ENCODE measurements at places on chromosomes 5 and 9. TPM values are rescaled to one million over a fixed set of nuclear protein-coding genes. Genes with fewer than 3 reads are reported as not detected.

DNA sequence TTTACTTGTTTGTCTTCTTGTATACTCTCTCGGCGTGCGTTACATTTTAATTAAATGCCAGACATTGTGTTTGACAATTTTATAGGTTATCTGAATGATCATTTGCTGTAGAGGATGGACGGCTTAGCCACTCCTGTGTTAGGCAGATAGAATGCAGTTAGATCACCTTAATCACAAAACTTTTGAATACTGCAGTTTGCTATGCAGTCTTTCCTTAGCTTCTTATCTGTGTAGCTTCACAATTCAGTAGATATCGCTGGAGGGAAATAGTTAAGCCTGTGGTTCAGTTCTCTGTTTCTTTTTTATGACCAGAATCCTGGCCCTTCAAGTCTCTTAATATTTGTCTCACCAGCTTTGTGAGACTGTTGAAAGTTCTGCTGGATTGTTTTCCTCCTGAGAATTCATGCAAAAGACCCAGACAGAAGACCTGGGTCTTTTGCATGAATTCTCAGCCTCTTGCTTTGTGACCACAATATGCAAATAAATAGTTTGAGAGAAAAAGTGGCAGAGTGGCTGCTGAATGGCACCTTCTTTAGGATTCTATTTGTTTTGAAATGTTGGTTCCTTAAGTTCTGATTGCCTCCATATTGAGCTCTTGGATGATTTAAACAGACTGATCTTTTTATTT, 40.2 kb downstream of the RASA1 start:
- no peak for DNase-seq

DNA sequence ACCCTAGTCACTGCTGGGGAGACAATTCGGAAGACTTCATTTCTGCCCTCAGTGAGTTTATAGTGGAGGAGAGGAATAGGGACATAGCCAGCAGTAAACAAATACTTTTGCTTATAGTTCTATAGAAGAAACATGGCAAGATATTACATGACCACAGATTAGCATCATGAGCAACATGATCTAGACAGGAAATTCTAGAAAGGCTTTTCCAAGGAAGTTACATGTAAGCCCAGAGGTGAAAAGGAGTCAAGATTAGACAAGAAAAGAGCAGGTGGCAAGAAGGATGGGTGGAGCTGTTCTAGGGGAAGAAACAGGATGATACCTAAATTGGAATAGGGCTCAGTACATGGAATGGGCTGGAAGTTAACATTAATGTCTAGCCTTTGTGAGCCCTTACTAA, 82.8 kb upstream of the MYO10 start:
- no peak for DNase-seq

DNA sequence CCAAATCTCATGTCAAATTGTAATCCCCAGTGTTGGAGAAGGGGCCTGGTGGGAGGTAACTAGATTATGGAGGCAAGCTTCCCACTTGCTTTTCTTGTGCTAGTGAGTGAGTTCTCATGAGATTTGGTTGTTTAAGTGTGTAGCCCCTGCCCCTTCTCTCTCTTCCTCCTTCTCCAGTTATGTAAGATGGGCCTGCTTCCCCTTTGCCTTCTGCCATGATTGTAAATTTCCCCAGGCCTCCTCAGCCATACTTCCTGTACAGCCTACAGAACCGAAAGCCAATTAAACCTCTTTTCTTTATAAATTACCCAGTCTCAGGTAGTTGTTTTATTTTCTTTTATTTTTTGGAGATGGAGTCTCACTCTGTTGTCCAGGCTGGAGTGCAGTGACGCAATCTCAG, 18.2 kb upstream of the TXNDC8 start:
- DNase-seq, result no peak

The PCDHAC2 gene
- 33.4 TPM for total RNA-seq

DNA sequence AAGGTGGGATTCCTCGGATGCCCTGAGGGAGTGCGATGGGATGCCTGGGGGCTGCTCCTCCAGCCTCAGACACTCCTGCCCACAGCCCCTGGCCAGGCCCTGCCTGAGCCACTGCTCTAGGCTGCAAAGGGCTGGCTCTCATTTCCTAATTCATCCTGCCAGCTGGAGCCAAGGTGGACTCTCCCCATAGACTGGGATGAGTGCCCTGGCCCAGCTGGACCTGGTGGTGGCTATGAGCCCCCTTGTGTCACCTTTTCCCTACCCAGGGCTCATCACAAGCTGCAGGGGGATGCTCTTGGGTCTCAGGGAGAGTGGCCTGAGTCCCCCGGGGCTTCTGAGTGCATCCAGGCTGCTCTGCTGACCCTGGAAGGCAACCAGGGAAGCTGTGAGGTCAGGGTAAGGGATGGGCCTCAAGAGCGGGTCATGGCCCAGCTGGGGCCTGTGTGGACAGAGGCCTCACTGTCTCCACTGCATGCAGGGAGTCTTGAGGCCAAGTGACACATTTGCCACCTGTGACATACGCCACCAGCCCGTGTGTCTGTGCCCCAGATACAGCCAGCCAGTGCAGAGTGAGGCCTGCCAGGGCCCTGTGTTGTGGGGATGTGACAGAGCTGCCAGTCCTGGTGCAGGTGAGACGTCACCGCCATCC, 102.7 kb upstream of the IER5L start:
- DNase-seq, result no peak

DNA sequence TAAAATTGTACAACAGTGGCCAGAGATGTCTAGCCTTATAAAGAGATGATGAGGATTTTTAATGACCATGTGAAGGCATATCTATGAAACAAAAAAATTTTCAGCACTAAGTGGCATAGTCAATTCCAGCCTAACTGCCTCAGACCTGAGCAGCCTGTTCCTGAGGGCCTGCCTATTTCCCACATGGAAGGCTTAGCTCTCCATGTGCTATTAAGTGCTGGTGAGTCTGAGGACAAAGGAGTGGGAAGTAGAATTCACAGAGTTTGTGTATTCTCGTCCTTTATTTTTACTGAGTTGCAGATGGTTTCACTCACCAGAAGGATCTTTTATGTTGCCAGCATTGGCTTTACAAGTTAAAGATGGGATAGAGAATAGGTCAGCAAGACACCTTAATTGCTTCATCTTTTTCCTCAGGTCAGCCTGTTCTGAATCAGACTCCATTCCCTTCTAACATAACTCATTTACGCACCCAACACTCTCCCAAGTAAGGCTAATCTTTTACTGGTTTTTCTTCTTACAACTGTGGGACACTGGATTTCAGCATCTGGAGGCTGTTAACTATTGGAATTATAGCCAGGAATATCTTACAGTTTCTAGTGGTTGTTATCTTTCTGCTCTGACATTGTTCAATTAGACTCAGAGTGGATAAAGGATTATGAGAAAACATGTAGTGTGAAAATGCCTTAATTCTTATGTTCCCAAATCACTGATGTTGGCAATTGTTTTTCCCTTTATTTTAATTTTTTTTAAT, 76.8 kb downstream of the ISOC1 start:
- no peak for DNase-seq

DNA sequence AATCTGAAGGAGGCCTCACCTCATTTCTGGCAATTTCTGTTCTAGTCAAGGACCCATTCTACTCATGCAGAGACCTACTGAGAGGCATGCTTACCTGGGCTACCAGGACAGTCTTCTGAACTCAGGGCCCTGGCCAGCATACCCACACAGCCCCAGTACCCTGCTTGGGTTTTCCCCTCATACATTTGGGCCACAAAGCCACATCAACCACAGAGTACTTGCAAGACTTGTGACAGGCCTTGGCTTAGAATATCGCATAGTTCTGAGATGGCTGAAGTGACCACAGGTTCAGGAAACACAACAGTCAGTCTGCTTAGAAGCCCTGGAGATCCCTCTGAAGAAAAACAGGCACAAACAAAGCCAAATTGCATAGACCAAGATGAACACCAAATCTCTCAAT, 758.8 kb upstream of the CDH9 start:
- DNase-seq, result no peak

GRCh38 chr5:173851595-173852243, 36.4 kb upstream of the CPEB4 start:
- no peak for DNase-seq

- no peak for DNase-seq
These were observed 13.4 kb upstream of the ZDHHC21 start for GRCh38 chr9:14706530-14707140.

DNA sequence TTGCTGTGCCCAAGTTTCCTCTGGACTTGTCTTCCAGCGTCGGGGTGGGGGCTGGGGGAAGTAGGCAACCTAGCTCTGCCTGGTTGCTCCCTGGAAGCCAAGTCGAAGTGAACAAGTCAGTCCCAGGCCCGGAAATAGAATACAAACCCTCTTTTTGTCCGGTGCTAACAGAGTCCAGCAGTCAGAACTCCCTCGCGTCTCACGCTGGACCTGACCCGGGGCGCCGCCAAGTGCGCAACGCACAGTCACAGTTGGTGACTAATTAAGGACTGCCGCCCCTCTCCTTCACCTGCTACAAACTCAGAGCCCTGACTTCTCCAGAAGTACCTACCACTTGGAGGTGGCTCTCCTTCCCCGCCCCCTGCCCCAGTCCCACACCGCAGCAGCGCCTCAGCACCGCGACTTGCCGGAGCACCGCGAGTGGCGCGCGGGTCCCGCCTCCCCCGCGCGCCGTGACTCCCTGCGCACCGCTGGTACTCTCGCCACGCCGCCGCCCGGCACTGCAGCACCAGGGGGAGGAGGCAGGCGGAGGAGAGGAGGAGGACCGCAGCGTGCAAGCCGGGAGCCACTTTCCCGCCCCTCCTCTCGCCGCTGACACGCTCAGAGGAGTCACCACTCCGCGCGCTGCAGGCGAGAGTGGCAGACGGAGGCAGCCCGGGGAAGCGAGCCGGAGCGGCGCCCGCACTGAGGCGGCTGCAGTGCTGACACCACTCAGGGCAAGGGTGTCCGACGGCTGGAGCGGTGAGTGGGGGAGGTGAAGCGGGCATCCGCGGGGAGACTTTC, at the start of gene SV2C:
SV2C (plus strand) TSS at position 612 of the 783 bp plus-strand sequence. CDS start 48,368 bp downstream, outside the sequence.
- DNase-seq, result no peak

- no peak for DNase-seq
These were observed 32.1 kb downstream of the GRIN3A start for GRCh38 chr9:101706261-101706798.

DNA sequence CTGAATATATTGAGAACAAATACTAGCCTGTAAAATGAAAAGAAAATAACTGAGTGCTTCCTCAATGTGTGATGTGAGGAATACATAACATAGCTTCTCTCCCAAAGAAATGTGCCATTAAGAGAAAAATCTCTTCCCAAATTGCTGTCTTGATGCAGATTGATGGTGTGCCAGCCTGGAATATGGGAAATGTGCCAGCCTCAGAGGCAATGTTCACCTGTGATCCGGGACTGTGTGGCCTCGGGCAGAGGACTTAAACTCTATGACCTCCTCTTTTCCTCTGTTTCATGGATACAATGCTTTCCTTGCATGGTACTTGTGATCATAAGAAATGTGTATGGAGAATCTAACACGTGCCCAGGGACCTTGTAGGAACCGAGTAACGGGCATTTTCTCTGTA, 370.9 kb downstream of the DIRAS2 start:
- DNase-seq, result no peak

The FOXD4L4 gene
- not detected for total RNA-seq

The FAM153A gene
- total RNA-seq, result 11.3 TPM

- no peak for DNase-seq
These were observed 337.3 kb downstream of the KDM4C start for GRCh38 chr9:7095058-7095457.

DNA sequence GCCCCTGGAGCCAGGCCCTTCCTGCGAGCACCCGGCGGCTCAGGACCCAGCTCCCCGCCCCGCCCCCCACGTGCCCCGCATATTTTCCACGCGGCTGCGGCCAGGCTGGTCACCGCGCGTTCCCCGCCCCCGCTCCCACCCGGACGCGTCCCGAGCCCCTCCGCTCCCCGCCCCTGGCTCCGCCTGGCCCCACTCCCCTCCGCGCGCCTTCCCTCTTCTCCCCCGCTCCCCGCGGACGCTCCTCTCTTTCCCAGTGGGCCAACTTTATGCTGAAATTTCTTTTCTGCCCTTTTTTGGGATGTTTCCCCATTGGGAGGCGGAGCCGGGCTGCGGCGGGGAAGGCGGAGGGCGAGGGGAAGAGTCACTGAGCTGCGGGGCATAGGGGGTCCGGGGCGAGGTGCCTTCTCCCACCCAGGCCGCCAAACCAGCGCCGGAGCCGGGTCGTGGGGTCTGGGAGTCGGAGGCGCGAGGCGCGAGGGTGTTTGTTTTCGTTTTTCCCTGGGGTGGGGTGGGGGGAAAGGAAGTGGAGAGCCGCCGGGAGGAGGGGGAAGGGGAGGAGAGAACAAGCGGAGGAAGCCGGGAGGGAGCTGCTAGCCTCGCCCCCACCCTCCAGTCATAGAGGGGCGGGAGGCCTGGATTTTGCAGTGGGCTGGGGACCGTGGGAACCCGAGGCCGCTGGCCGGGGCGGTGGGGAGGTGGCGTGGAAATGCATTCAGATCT, 1.0 kb upstream of the TPM2 start:
- DNase-seq, result peak; percentile 76

GRCh38 chr9:14271093-14271673, 42.8 kb downstream of the NFIB start:
- DNase-seq, result peak; percentile 63

DNA sequence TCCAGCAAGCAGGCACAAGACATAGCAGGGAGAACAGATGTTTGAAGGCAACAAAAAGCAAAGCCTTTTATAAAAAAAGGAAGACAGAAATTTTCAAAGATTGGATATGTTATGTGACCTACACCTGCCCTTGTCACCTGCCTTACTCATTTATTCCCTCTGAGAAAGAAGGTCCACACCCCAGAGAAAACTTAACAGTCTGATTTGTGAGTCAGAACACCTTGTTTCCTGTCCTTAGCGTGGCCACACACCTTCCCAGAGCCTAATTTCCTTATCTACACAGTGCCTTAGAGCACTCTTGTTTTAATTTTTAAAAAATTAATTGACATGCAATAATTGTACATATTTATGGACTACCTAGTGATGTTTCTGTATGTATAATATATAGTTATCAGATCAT, 419.0 kb upstream of the DAB2 start:
- no peak for DNase-seq

DNA sequence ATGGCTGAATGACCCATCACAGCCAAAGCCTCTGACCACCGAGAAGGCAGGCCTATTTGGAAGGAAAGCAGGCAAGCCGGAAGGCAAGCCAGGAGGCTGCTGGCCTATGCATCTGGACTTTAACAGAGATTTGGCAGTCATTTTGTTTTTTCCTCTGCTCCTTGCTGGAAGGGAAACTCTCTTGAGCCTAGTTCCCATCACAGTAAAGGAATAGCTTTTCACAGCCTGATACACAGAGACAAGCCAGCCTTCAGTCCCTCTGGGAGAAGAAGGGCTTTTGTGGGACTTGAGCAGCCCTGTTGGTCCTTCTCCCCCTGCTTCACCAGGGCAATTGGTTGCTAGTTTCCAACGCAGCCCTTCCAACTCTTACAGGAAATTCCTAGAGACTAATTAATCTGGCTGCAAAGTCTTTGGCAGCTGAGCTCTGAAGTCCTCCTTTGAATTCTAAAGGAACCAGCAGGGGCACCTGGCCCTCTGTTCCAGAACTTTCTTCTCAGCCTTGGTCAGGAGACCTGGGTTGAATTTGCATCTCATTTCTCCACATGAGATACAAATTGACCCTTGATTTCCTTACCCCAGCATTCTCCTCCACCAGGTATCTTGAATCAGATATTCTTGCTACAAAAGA, 157.3 kb upstream of the EPB41L4A start:
- DNase-seq, result peak; percentile 22

DNA sequence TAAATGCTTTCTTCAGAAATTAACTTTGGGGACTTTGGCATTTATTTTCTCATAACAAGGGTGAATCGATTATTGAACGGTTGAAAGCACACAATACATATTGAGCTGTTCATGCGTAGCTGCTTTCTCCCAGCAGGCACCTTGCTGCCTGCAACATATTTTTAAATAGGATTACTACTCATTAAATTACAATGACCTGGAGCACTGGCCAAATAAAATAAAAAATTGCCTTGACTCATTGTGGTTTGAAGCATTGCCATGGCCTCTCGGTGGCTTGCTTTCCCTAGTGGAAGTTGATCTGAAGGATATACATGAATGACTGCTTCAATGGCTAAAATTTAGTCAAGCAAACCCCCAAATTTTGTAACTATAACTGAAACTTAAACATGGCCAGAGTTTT, 181.6 kb upstream of the NUDT12 start:
- no peak for DNase-seq
